ENCODE measurements at places on chromosomes 1 and 21.
A peak's percentile ranks its signal among the peaks of the same experiment; 100 is the strongest.

GRCh38 chr1:112723511-112723839 lies 8.3 kb upstream of the PPM1J start:
- no peak for DNase-seq

DNA sequence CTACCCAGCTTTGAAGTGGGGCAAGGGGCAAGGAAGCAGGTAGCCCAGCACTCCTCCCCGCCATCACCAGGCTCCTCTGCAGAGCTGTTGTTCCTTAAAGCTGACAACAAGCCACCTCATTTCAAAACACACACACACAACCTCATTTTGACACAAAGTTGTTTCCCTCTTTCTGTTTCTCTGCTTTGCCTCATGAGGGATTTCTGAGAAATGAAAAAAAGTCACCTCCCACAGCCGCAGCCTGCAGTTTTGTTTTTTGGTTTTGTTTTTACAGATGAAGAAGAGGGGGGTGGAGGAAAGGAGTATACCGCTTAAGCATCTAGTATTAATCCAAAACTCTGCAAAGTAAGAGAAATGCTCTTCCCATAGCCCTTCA lies 12.1 kb downstream of the MCL1 start:
- no peak for DNase-seq

DNA sequence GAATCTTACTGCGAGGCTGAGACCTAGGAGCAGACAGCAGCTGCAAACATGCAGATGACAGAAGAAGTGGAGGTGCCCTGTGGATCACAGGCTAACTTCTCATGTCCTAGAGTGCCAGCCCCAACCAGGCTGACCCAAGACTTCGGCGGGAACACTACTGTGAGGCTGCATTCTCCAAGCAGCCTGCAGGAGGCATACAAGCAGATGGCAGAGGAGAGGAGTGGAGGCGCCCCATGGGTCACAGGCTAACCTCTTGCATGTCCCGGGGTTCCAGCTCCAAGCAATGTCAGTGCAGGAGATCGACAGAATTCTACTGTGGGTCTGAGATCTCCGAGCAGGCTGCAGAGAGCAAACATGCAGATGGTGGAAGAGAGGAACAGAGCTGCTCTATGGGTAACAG lies 98.1 kb upstream of the ZNF678 start:
- DNase-seq, result no peak

- DNase-seq, result peak; percentile 63
These were observed 2.4 kb downstream of the UROD start for GRCh38 chr1:45014321-45015028.

GRCh38 chr1:110212169-110213142 lies 2.3 kb downstream of the KCNC4 start:
- no peak for DNase-seq

GRCh38 chr21:29133796-29134195 lies 3.4 kb downstream of the MAP3K7CL start:
- peak; percentile 26 for DNase-seq
